ENCODE measurements at places on chromosomes 5 and 9.

- DNase-seq, result no peak
Measured at GRCh38 chr5:128105203-128105602, 21.6 kb downstream of the SLC12A2 start.

DNA sequence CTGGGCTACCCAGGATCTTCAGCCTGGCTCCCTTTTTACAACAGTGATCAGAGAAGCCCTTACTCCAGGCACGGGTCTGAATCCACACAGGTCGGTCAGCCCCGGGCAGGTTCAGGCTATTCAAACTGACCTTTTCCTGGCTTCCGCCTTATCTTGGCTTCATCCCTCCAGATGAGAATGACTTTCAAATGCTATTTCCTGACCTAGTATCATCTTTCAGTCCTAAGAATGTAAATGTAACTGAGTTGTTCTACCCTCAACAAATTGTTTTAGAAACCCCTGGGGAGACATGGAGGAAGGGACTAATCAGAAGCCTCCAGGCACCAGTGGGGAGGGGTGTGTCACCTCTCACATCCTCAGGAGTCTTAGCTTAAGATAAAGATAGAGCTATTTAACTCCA, 213.2 kb downstream of the EPB41L4A start:
- DNase-seq, result no peak

DNA sequence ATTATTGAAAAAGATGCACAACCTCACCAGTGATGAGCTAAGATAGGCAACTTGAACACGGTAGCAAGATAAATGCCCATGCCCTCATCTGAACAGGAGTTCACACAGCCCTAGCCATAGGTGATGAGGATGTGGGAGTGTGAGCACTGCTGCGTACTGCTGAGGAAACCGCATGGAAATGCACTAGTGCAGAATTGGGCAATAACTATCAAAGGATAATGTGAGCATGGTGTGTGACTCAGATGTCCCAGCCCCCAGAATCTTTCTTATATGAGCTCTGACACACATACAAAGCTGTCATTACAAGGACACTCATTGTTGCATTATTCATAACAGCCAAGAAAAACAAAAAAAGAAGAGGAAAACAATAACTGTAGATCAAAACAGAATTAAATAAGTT, 521.2 kb downstream of the IRX1 start:
- no peak for DNase-seq

DNA sequence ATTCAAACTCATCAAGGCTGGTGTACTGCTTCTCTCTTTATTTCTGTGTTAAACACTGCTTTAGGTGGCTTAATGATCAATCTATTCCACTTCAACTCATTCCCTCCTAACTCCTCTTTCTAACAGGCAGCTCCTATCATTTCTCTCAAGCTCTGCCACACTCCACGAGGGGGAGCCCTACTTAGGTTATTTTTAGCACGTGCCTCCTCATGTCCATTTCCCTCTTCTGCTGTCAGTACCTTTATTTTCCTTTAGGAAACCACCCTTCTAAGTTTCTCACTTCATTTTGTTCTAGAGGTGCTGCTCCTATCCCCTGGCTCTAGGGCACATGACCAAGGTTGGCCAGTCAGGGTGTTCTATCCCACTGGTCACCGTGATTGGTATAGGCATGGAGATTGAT, 6.7 kb upstream of the BRINP1 start:
- DNase-seq, result no peak

GRCh38 chr5:59745415-59745863, 148.1 kb downstream of the PDE4D start:
- DNase-seq, result no peak

DNA sequence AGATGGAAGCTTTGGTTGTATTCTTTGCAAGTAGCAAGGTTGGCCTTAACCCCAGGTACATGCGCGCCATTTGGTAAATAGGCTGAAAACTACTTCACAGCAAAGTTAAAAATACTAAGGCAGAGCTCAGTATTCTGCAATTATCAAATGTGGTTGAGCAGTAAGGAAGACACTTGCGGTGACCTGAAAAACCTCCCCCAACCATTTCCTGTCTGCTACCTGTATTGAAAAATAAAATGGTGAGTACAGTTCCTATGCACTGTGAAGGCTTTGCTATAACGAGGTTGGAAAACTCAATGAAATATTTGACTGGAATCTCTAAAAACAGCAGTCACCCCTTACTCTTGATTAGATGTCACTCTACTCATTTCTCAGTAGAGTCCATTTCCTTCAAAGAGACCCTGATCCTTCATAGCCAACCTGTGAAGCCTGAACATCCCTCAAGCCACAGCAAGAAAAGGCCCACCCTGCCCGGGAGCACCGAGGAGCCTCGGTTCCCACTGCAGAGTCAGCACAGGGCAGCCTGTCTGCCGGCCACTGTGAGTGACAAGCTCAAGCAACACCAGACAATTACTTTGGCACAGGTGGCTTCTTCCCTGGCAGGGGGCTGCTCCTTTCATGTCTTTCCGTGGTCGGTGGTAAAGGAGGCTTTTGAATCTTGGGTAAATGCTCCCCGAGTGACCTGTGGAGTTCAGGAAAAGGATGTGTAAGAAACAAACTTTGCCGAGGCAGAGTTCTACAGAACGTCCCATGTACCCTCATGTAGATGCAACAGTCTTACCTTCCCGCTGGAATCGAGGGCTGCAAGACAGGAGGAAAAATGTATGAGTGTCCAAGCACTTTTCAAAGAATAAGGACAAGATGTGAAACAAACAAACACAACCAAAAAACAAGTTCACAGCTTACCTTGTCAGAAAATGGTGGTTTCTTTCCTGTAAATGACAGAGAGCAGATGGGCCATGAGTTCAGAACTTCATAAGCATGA, 29.6 kb downstream of the C5orf58 start:
- DNase-seq, result no peak

DNA sequence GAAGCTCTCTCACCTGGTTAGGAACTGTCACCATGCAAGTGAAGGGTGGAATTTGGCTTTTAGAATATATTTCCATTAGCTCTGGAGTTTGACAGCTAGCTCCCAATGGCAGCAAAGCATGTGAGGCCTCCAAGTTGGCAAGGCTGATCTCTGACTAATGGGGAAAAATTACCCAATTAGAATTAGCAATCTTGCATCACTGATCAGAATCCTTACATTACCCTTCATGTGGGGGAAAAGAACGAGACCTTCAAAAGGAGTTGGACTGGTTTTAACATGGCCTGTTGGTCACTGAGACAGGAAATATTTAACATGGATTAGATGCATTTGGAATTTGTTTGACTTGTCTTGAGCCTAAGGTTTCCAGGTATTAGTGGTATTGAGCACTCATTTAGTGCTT, 192.3 kb upstream of the GDNF start:
- no peak for DNase-seq

DNA sequence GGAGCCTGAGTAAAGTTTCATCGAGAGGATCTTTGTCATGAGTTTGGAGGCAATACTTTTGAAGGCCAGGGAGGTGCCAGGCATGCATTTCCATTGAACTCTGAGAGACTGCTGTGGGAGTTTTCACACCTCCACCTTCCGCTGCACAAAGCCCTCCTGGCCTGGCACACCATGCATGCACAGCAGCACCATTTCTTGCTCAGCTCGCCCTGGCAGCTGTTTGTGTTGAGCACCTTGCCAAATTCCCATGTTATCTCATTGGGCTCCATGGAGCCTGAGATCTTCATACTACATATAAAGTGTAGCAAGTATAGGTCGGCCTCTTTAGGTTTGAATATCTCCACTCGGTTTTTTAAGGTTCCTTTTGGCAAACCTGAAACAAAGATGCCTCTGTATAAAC, 125.7 kb upstream of the CLINT1 start:
- DNase-seq, result no peak
